ENCODE measurements at places on chromosomes 6 and 20.

GRCh38 chr6:107656401-107656800 lies 166.5 kb downstream of the SOBP start:
- DNase-seq, result no peak

- no peak for DNase-seq
Observed at GRCh38 chr20:38357653-38358207, 11.4 kb downstream of the LBP start.

DNA sequence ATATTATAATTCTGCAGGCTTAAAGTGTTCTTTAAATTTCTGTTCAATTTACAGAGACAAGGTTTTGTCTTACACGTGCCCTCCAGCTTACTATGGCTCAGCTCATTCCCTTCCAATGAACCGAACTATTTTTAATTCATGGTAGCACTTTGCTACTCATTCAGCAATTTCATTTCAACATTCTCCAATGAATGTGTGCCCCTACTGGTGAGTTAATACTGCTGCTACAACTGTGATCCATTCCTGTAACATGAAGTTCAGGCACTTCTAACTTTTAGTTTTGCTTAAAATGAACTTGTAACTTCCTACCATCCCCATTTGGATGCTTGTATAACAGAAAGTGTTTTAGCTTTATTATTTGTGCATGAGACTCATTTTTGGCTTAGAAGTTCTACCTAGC lies 99.7 kb downstream of the F13A1 start:
- no peak for DNase-seq

DNA sequence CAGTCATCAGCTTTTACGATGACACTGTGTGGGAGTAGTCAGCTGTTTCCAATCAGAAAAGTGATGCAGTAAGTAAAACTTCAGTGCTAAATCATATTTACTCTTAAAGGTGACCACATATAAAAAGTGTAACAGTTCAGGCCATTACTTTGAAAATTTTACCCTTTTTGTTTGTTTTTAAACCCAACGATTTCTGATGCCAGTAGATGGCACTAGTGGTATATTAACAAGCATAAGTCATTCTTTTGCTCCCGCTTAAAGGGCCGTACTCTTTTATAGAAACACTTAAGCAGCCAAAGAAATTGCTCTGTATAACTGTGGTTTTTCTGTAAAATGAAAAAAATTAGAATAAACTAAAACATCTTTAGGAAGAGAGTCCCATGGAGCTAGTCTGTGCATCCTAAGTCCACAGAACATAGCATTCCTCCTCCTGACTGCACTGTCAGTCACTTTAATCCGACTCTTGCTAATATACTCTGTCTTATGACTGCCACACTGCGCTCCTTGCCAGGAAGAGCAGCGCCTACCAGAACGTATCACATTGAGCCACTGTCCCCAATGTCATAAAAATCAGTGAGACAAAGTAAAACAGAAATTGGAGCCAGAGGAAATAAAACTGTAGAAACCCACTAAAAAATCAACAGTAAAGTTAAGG lies 25.0 kb downstream of the HEBP2 start:
- DNase-seq, result no peak

DNA sequence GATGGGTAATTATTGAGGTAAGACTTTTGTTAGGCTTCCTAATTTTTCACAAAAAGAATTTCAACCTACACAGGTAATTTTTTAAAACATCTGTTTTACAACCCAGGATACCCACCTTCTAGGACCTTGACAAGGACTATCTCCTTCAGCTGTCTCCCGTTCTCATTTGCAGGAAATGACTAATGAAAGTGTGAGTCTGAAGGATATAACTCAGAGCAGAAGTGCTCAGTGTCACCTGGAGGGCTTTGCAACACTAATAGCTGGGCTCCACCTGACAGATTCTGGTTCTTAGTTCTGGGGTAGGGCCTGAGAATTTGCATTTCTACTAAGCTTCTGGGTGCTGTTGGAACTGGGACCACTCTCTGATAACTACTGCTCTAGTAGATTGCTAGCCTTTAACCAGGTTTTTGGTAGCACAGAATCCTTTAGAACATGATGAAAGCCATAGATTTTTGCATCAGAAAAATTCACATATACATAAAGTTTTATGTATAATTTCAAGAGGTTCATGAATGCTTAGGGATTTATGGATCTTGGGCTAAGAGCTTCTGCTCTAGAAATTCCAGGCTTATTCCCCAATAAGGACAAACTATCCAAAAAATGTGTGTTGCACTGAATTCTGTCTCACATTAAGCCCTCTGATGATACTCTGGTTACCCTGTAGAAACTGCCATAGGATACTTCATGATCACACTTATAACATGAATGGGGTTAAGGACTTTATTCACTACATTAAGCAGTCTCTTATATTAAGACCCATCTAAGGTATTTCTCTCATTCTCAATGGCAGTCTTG lies 30.3 kb downstream of the AK9 start:
- DNase-seq, result no peak

DNA sequence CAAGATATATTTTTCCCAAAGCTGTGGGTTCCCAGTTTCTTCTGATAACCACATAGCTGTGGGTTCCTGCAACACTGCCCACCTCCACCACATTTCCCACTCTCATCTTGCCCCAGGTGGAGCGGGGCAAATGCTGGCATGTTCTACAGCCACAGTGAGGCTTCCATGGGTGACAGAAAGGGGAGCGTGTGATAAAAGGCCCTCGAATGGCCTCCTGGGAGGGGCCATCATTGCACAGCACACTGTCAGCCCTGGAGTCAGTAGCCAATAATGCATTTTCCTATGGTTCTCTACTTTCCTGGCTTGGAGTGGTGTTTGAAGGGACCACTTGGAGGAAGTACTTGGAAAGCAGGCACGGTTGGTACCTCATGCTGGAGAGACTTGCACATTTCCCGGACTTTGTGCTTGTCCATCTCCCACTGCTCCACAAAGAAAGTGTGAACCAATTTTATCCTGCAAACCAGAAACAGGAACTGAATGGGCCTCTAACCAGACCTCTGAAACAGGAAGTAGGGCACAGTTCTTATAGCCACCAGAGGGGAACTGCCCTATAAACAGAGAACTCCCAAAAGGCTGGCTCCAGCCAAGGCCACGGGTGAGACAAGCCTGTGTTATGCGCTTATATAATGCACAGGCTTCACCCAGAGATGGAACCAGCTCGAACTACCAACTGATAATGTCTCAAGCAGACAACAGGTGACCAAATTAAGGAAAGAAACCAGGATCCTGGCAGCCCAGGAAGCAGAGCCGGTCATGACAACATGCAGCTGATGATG lies 8.6 kb downstream of the MAP3K5 start:
- no peak for DNase-seq

- no peak for DNase-seq
Observed at GRCh38 chr6:80250391-80250997, 144.0 kb downstream of the BCKDHB start.

GRCh38 chr20:6765469-6766058 lies 1.9 kb upstream of the BMP2 start:
- DNase-seq, result no peak

GRCh38 chr6:11035616-11036350 lies 8.3 kb downstream of the ELOVL2 start:
- DNase-seq, result no peak

DNA sequence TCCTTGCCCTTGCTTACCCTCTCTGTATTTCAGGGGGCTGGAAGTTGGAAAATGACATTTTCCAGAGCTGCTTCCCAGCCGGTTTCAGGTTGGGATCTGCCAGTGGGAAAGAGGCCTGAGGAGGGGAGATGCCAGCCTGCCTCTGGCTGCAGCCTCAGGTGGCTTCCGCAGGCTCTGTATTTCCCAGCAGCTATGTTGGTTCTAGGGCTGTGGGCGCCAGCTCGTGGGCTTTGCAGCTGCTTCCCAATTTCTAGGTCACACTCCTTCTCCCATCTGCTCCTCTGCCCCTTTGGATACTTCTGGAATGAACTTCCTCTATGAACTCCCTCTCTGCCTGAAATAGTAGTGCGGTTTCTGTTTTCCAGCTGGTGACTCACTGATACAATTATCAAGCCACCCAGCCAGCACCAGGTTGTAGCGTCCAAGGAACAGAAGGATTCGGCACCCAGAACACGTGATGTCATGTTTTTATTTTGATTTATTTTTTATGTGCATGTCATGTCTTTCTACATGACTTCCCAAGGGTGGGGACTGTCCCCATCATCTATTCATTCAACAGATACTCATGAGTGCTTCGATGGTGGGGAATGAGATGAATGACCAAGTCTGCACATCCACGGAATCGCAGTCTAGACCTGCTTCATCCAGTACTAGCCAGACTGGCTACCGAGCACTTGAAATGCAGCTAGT lies 38.0 kb downstream of the TGM2 start:
- DNase-seq, result no peak

GRCh38 chr6:45421709-45422502 lies 44.2 kb upstream of the SUPT3H start:
- no peak for DNase-seq

DNA sequence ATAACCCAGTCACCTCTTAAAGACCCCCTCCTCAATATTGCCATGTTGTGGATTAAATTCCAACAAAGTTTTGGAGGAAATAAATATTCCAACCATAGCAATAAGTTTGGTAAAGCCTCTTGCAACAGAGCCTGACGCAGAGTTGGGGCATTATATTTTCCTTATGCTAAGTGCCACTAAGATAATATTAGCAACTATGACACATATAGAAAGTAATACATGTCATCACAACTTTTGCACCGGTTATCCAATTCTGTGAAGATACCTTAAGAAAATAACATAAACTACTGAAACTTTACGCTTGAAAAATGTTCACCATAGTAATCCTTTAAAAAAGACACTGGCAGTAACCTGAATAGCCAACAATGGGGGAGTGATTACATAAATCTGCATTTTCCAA lies 52.2 kb upstream of the TRERF1 start:
- DNase-seq, result no peak

GRCh38 chr6:127457456-127458064 lies 1.6 kb downstream of the KIAA0408 start:
- no peak for DNase-seq

DNA sequence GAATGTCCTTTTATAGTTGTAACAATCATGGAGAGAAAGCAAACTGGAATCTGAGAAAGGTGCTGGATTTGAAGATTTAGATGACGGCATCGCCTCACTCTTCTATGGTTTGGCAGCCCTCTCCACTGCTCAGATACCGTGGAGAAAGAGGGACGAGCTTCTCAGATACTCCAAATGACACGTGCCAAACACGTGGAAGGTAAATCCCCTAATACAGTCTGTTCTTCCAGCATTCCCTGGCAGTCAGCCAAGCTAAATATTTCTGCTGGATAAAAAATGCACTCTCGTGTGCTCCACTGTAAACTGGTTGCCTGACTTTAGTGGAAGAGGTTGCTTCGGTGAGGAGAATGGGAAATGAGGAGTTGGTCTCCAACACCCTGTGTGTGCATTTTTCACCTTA lies 16.7 kb upstream of the PRDM1 start:
- DNase-seq, result no peak

- no peak for DNase-seq
Observed at GRCh38 chr20:12570371-12570770, 438.4 kb upstream of the SPTLC3 start.

DNA sequence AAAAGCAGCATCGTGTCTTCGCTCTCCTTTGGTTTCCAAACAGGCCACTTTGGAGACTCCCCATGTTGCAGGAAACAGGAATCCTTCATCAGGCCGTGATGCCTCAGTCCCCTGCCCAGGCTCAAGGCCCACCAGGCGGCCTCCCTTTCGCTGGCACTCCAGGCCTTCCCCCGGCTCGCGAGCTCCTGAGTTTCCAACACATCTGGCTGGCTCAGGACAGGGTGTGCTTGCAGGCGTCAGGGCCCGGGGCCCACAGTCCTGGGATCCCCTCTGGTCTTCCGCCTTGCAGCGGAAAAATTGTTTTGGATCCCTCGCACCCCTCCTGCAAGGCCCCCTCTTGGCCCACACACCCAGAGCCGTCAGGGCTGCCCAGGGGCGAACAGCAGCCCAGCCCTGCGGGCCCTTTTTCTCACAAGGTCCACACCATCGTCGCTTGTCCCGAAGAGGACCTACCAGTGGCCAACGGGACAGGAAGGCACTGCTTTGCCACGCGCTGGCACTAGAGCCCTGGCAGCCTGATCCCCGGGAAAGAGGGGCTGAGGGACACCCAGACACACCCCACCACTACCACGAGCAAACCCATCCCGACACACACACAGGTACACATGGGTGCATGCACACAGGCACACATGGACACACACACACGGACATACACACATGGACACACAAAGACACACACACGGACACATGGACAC lies 1930.9 kb upstream of the DEFB115 start:
- no peak for DNase-seq
